ENCODE measurements at places on chromosomes 16 and 17. TPM values are rescaled to one million over a fixed set of nuclear protein-coding genes. Genes with fewer than 3 reads are reported as not detected.
A peak's percentile ranks its signal among the peaks of the same experiment; 100 is the strongest.

The CTRB2 gene
- polyA plus RNA-seq: not detected

The EIF1 gene
- polyA plus RNA-seq: 802 TPM

The RNF135 gene
- 10.0 TPM for polyA plus RNA-seq

The QPRT gene
- 57.5 TPM for polyA plus RNA-seq

The TPSG1 gene
- polyA plus RNA-seq: 1.5 TPM

The RPL19 gene
- 2,640 TPM for polyA plus RNA-seq

The HID1 gene
- 6.6 TPM for polyA plus RNA-seq

The WDR81 gene
- polyA plus RNA-seq: 6.4 TPM

DNA sequence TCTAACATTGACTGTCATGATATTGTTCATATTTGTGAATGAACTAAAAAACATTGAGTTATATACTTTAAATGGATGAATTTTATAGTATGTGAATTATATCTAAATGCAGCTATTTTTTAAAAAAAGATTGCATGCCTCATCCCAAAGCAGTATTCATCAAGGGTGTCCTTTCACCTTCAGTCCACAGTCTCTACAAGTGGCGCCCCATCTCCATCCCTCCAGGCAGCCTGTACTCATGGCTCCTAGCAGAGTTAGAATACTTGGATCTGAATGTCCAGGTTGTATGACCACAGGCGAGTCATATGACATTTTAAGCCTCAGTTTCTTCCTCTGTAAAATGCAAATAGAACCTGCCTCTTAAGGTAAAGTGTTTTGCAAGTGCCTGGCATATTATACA lies 69.8 kb downstream of the TMEM100 start:
- no peak for DNase-seq

DNA sequence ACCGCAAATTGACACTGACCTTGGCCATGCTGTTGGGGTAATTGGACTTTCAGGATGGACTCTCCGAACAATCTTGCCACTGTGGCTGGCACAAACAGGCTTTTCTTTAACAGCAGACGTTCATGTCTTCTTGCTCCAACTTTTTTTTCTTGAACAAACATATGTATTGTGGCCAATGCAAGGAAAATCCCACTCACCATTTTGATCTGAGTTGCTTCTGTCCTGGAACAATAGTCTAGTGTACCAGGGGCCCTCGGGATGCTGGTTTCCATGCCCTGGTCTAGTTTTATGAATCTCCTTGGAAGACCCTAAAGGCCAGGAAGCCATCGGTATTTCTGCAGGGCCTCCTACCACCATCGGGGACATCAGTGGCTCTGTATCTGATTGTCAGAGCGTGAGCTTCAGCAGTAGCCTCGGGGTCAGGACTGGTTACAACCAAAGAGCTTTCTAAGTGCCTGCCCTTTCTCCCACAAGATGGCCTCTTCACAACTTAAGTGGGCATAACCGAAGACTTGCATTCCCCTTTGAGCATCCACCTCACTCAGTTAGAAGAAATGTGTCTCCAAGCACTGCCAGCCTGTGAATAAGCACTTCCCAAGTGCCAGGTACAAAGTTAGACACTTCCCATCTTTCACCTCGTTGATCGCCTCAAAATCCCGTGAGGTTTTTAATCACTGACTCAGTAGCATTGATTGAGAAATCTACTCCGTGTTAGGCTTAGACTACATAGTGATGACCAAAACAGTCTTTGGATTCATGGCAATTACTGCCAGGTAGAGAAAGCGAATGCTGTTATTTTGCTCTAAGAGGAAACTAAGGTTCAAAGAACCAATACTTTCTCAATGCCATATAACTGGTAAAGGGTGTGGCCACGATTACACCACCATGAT lies 87.0 kb upstream of the TBX2 start:
- no peak for DNase-seq

DNA sequence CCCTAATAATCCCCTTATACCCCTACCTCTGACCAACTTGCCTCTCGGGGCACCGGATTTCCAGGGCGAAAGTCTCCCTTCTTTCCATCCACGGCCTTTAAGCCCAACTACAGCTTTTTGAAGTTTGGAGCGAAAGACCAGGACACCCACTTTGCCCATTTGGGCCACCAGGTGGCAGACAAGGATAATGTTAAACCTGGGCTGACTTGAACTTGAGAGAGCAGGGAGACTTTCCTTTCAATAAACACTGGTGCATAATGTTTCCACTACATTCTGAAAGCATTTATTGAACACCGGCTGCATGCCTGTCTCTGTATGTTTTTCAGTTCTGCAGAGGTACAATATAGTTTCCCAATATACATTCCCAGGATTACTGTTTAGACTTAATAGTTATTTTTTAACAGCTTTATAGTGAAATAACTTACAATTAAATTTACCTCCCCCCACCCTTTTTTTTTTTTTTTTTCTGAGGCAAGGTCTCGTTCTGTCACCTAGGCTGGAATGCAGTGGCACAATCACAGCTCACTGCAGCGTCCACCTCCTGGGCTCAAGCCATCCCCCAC lies 6.9 kb upstream of the CES3 start:
- peak; percentile 85 for DNase-seq

DNA sequence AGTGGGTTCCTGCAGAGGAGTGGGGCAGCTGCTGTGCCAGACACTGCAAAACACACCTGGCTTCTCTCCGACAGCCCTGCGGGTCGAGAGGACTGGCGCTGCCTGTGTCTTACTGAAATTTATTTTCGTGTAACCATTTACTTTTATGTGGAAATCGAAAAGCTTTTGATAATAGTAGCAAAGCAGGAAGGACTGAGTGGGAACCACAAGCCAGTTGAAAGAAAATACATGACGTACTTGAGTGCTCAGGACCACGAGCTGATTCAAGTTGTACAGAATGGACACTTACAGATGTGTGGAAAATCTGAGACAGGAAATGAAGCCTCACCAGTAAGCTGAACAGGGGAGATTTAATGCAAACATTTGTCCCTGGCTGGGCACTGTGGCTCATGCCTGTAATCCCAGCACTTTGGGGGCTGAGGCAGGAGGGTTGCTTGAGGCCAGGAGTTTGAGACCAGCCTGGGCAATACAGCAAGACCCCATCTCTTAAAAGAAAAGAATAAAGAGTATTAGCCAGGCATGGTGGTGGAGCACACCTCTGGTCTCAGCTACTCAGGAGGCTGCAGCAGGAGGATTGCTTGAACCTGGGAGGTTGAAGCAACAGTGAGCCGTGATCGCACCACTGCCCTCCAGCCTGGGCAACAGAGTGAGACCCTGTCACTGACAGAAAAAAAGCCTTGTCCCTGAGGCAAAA lies 11.3 kb upstream of the RPL13 start:
- no peak for DNase-seq

DNA sequence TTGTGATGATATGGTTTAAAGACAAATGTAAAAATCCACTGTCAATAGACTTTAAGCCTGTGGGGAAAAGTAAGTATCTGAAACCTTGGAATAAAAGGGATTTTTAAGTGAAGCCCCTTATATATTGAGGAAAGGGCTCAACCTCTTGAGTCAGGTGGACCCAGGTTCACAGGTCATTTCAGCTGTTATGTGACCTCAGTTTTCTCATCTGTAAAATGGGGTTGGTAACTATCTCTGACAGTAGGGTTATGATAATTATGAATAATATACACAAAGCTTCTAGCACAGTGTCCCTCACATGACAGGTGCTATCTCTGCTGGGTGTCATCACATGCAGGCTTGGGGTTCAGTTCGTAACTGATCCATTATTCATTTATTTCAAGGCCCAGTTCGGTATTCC lies 57.0 kb downstream of the USP10 start:
- no peak for DNase-seq

GRCh38 chr17:48549281-48549630 lies 4.3 kb upstream of the HOXB2 start:
- no peak for DNase-seq

DNA sequence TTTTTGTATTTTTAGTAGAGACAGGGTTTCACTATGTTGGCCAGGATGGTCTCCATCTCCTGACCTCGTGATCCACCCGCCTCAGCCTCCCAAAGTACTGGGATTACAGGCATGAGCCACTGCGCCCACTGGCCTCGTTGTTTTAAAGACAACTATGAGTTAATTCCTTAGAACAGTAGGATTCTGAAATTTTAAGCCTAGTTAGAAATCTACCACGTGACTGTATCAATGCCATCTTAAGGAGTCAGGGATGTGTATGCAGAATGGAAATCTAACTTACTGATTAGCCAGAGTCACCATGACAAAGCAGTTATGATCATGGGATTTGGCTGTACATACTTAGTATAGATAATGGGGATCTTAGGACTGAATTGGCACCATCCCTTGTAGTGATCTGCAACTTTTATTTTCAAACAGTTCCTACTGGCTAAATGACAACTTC lies 2.8 kb downstream of the CEP20 start:
- DNase-seq: no peak

DNA sequence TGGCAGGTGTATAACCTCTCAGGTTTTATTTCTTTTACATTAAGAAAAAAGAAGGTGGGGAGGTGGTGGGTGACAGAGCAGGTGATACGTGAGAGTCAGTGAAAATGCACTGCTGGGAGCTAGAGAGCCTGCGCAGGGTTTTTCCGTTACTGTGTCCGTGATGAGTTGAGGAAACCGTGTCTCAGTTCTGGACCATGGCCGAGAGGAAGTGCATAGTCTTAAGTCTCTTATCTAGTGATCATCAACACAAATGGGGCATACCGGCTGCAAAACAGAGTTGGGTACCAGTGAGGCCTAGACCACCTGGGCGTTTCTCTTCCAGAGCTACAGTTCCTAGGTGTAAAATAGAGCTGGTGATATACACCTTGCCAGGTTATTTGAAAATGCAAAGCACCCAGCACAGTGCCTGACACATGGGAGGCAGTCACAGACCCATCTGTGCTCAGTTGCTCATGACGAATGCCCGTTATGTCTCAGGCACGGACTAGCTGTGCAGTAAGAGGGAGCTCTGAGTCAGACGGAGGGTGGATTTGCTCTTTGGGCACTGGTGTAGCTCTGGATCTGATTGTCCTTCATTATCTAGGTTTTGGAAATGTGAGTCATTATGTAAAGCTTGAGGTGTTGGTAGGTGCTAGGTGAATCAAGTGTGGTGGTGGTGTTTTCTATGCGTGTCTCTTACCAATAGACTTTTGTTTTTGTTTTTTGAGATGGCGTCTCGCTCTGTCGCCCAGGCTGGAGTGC lies 60.9 kb downstream of the RPTOR start:
- DNase-seq: no peak

DNA sequence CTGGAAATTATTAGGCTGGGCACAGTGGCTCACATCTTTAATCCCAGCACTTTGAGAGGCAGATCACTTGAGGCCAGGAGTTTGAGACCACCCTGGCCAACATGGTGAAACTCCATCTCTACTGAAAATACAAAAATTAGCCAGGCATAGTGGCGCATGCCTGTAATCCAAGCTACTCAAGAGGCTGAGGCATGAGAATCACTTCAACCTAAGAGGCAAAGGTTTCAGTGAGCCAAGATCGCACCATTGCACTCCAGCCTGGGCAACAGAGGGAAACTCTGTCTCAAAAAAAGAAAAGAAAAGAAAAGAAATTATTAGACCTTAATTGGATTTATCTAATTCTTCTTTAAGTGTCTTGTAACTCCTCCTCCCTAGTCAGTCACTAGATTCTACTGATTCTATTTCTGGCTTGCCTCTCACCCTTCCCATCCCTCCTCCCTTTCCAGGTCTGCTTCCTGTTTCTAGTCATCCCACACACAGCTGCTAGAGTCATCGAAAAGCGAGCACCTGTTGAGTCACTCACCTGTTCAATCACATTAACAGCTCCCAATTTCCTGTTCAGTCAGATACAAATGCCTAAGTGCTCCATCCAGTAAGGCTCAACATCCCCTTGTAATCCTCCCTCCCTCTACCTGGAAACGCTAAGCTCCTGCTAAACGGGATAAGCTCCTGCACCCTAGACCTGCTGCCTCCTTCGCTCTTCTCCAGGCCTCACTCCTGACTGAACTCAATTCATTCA lies 34.6 kb downstream of the ERN1 start:
- no peak for DNase-seq

DNA sequence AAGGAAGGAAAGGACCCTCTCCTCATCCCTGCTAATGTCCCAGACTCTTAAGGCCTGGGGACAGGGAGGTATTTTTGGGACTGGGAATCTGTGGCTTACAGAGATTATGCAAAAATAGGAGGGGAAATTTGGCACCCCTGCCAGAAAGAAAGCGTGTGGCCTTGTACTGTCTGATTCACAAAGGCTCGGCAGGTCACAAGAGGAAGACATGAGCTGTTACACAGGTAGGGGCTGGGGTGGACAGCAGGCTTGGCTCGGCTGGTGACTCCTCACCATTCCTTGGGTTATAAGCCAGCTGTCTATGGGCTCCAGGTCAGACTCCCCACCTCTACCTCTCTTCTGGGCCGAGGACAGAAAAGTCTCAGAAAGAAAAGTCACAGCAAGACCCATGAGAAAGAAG lies 20.7 kb upstream of the SREBF1 start:
- no peak for DNase-seq

GRCh38 chr16:84680165-84680842 lies 19.5 kb upstream of the USP10 start:
- no peak for DNase-seq

DNA sequence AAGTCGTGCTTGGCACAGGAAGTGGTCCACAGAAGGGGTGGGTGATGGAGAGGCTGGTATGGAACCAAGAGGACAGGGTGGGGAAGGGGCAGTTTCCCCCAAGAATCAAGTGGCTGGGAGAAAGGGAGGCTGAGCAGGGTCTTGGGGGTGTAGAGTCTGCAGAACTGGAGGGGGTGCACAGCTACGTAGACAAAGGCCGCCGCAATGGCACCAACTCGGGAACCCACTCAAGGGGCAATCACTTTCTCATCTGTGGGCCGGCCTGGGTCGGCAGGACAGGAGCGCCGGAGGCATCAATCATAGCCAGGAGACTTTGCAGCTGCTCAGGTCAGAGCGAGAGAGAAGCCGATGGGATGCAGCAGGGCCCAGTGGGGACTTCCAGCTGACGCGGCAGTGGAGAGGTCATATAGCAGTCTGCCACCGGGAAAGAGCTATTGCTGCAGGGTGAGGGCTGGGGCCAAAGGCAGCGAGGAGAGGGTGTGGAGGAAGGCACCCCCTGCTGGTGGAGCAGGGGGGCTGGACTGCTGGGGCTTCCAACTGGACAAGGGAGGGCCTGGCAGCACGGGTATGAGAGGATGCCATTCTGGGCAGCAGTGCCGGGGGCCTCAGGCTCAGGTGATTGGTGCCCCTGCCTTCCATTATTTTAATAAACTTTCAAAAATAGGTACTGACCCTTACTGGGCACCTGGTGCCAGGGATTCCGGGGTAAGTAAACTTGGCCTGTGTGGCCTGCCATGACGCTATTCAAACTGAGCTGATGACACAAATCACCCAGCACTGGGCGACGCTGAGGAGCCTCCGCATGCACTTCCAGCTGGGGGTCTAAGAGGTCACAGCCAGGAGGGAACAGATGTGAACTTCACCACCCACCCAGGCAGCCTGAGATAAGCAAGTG lies 52.5 kb upstream of the MTSS2 start:
- peak; percentile 83 for DNase-seq

Data from muscle of back (tissue), 13 donors.